ENCODE measurements at places on chromosomes 1 and 21. TPM values are rescaled to one million over a fixed set of nuclear protein-coding genes. Genes with fewer than 3 reads are reported as not detected.
A peak's percentile ranks its signal among the peaks of the same experiment; 100 is the strongest.

RTCA gene
- 29.0 TPM for polyA plus RNA-seq

MTOR gene
- 27.1 TPM for polyA plus RNA-seq

PGD gene
- 114 TPM for polyA plus RNA-seq

MCOLN3 gene
- 2.4 TPM for polyA plus RNA-seq

KRTAP19-2 gene
- polyA plus RNA-seq = not detected

SLC50A1 gene
- 20.9 TPM for polyA plus RNA-seq

PLK3 gene
- 11.0 TPM for polyA plus RNA-seq

PDPN gene
- 37.5 TPM for polyA plus RNA-seq

CCDC185 gene
- polyA plus RNA-seq = not detected

ARV1 gene
- polyA plus RNA-seq = 16.6 TPM

JAM2 gene
- polyA plus RNA-seq = 41.5 TPM

- DNase-seq = no peak
Measured at GRCh38 chr21:43210454-43211071, 41.8 kb downstream of the CRYAA start.

- no peak for DNase-seq
Measured at GRCh38 chr1:112271270-112271669, 124.7 kb upstream of the CTTNBP2NL start.

DNA sequence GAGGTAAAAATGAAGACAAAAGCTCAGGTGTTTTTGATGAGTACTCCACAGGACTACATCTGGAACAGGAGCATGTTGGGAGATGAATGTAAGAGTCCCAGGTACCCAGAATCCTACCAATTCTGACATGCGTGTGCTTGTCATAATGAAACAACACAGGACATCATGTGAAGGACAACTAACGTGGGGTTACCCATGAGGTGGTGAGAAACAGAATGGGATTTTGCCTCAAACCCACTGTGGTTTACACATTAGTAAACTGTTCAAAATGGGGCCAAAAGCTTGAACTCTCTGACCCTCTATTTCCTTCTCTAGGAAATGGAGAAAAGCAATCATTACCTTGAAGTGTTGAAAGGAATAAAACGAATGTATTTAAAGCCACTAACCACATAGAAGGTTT, 266.2 kb downstream of the RGS7 start:
- no peak for DNase-seq

- no peak for DNase-seq
Measured at GRCh38 chr1:81351864-81352263, 448.9 kb upstream of the ADGRL2 start.

DNA sequence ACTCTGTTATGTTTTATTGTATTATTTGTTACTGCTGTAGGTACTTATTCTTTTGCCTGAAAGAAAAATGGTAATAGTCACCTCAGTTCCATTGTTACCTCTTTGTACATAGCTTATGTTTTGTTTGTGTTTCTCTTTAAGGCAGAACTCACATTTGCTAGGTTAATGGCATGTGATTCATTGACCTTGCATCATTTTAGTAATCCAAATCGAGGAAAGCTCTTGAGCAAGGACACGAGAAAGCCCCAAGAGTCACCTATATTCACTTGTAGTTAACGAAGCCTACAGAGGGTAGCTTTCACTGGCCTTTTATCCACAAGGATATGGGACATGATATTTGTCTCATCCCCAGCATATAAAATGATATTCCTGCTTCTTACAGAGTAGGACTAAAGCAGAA, 1765.2 kb downstream of the NCAM2 start:
- DNase-seq = no peak

DNA sequence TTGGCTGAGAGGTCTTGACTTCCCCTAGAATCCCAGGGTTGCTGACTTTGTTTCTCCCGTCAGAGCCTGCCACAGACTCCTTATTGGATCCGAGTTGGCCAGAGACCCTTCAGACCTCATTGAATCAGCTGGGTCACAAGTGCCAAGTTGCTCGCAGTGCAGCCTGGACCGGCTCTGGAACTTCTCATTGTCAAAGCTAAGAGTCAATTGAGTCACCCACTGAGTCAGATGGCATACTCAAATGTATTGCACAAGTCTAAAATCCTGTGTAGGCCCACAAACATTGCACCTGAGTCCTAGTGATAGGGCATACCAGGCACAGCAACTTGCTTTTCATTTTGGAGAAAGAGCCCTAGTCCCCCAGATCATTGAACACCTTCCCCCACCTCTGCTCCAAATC, 20.4 kb upstream of the SCAF4 start:
- DNase-seq = no peak

- peak; percentile 51 for DNase-seq
Measured at GRCh38 chr1:12052008-12052573, 11.0 kb upstream of the TNFRSF8 start.

- DNase-seq = no peak
Measured at GRCh38 chr1:148373192-148373925, 109.7 kb downstream of the PPIAL4G start.

GRCh38 chr1:109630898-109631512, 11.4 kb downstream of the AMPD2 start:
- no peak for DNase-seq

- no peak for DNase-seq
Measured at GRCh38 chr1:56145581-56145980, 433.8 kb downstream of the PLPP3 start.

DNA sequence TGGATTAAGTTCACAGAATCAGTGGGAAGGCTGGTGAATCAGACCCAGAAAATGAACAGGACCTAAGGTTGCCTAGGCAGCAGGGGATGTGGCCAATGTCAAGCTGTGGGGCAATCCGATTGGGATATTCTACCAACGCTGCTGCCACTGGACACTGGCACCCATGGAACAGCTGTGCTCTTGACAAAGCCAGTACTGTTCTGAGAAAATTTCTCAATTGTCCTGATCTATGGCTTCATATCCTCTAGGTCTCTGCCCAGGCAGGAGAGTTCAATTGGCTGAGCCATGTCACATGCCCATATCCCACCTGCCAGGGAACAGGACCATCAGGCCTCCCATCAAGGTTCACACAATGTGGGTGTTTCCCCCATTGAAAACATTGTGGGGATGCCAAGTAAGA, 6.2 kb downstream of the TACSTD2 start:
- no peak for DNase-seq

DNA sequence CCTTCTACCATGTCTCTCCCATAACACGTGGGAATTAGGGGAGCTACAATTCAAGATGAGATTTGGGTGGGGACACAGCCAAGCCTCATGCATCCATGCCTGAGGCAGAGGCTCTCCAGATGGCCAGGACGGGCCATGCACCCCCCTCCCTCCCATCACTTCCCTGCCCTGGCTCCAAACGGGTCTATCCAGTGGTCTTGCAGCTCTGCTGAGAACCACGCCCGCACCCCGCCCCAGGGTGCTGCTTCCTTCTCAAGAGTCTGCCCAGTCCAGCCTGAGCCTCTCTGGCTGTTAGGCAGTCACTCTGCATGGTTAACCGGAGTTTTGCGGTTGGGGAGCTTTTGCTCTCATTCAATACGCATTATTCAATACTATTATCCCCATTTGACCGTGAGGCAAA, 131.5 kb upstream of the TMEM51 start:
- DNase-seq = no peak

DNA sequence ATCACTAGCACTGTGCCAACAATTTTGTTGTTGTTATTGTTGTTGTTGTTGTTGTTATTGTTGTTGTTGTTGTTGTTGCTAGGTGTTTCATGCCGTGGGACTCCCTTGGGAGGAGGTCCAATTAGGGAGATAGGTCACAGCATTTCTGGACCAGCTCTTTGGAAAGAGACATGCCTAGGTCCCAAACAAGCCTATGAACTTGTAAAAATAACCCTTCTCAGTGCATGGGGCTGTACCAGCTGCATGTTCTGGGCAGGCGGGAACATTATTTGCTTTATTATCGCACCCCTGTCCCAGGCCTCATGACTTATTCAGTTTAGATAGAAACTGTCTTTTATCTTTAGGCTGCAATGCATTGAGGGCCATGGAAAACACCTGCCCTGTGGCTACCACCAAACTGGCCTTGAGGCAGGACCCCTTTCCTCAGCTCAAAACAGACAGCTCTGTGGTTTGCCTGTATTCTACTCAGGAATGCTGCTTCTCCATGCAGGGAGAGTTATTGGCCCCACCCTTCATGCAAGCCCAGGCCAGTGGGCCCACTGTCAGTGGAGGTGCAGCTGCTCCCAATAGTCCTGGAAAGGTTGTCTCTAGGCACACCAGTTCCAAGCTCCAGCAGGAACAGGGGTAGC, 386.5 kb upstream of the BRINP3 start:
- no peak for DNase-seq

DNA sequence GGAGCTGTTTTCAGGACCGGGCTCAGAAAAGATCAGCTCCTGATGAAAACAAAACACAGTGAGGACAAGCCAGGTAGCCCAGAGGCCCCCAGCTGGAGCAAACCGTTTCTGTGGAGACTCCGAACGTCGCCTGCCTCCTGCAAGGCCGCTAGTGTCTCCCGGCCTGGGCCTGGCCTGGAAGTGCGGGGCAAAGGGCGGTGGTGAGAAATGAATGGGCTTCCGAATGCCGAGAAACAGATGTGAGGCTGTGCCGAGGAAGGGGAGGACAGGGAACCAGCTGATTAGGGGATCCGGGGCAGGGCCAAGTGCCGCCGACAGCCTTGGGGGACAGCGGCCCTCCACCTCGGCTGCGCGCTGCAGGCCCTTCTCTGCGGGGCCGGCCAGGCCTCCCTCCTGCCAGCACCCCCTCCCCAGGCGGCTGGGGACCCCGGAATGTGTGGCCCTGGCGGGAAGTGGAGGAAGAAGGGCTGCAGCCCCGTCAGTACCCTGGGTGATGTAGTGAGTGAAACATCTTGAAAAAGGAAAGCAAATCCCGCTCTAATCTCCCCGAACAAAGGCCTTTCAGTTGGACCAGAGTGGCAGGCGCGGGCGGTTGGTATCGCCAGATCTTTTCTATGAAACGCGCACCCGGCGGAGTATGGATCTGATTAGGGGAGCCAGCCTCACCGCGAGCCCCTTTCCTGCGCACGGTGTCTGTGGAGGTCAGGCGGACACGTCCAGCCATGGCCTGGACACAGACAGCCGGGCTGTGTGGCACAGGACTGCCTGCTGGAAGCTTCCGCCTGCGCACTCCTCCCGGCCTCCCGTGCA, 52.6 kb downstream of the PRDM16 start:
- DNase-seq = no peak

DNA sequence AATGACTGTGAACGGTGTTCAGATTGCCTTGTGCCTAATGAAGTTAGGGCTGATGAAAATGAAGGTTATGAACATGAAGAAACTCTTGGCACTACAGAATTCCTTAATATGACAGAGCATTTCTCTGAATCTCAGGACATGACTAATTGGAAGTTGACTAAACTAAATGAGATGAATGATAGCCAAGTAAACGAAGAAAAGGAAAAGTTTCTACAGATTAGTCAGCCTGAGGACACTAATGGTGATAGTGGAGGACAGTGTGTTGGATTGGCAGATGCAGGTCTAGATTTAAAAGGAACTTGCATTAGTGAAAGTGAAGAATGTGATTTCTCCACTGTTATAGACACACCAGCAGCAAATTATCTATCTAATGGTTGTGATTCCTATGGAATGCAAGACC, 96.6 kb downstream of the ZFYVE9 start:
- DNase-seq = no peak

- no peak for DNase-seq
Measured at GRCh38 chr1:5876094-5876650, 116.1 kb downstream of the NPHP4 start.

DNA sequence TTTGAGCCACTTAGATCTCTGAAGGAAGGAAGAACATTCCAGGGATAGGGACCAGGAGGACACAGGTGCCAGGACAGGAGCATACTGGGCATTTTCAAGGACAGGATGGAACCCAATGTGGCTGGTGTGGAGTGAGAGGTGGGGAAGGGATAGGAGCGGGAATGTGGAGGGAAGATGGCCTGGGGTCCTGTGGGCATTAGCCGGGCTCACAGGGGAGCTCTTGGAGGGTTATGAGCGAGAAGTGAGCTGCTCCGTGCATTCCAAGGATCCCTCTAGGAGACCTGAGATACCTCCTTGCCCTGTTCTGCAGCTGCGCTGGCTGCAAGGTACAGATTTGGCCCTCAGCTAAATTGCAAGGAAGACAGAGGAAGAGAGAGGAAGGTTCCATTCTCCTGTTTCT, 87.5 kb downstream of the IER5 start:
- DNase-seq = no peak

DNA sequence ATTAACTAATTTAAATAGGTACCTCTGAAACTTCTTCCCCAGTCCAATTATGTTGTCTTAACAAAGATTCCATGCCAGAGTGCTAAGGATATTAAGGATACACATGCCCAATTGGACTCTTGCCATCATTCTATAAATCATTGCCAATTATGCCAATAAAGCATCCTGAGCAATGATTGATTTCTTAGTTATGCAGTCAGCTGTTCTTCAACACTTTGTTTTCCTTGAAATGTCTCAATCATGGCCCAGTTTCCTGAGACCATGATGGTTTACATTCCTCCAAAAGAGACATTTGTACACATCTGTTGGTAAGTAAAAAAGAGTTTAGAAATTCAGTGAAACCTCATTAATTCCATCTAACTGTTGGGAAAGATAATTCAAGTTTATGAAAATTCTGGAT, 180.4 kb upstream of the PKN2 start:
- no peak for DNase-seq

GRCh38 chr1:15382601-15383518, 26.8 kb upstream of the EFHD2 start:
- DNase-seq = no peak

- no peak for DNase-seq
Measured at GRCh38 chr21:34670962-34671348, 2.2 kb downstream of the CLIC6 start.

DNA sequence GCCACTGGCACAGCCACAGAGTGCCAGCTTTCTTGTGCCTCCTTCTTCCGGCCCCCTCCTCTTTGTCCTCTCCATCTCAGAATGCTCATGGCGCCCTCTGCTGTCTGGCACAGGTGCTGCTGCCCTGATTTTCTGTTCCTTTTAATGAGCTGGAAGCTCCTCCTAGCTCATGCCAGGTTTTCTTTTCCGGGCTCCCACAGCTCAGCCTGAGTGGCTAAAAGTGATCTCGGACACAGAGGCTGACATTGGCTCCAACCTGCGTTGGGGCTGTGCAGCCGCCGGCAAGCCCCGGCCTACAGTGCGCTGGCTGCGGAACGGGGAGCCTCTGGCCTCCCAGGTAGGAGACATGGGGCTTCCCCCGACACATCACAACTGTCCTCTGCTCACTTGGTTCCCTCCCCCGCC, 18.7 kb downstream of the CNTN2 start:
- DNase-seq = peak; percentile 77

GRCh38 chr1:13918862-13919261, 218.9 kb downstream of the PRDM2 start:
- DNase-seq = no peak

DNA sequence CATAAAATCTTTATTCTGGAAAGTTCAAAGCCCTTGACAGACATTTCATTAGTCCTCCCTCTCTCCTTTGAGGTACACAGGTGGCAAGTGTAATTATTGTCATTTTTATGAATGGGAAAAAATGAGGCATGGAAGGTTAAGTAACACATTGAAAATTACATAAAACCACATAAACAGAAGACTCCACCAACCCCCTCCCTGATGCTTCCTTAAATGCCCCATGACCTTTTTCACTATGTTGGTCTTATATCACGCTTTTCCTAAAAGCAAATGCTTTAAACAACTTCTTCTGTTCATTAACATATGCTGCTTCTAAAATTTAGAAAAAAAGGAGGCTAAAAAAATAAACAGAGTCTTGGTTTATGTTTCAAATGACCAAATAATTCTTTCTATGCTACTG, 648.4 kb downstream of the PTPRC start:
- no peak for DNase-seq

GRCh38 chr1:168879896-168880734, 151.1 kb upstream of the DPT start:
- peak; percentile 37 for DNase-seq

GRCh38 chr1:10852486-10852885, 56.0 kb upstream of the CASZ1 start:
- no peak for DNase-seq

Data from muscle of arm (tissue), 14 donors.